ENCODE measurements at places on chromosomes 3 and 15.

- DNase-seq: no peak
These were observed 14.1 kb downstream of the OTOL1 start for GRCh38 chr3:161510510-161511260.

GRCh38 chr3:58074997-58075396 lies 66.8 kb downstream of the FLNB start:
- DNase-seq: no peak

DNA sequence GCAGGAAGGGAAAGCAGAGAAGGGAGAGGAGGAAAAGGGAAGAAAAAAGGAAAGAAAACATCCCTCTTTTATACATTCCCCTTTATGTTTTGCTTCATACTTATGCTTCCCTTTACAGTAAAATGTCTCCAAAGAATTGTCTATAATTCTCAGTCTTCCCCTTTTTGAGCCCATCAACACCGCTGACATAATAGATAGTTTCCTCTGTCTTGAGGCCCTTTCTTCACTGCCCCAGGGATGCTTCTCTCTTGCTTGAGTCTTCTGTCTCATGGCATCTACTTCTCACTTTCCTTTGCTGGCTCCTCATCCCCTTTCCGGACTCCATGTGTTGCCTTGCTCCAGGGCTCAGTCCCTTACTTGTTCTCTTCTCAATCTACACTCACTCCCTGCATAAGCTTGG lies 99.7 kb upstream of the DAZL start:
- no peak for DNase-seq

DNA sequence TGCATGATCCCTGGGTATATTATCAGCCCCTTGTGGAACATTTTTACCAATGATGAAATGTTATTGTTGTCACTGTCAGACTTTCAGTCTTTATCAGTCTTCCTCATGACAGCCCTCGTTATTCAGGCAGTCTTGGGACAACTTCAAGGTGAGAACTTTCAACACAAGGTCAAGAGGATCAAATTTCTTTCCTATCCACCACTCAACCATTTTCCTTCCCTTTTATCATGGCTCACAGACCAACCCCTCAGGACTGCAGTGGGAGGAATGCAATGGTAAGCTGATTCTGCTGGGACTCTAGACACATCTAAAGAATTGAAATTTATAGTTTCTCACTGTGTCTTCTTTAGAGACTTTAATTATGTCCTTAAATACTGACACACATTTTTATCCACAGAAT lies 107.0 kb upstream of the LSAMP start:
- DNase-seq: no peak

- no peak for DNase-seq
These were observed 31.4 kb downstream of the MAPK6 start for GRCh38 chr15:52050416-52050815.
